Activated CD4-positive, alpha-beta memory T cell treated with anti-CD3 and anti-CD28 coated beads for 36 hours (primary cell): ENCODE measurements at places on chromosomes 6 and 20. TPM values are rescaled to one million over a fixed set of nuclear protein-coding genes. Genes with fewer than 3 reads are reported as not detected.

- DNase-seq: no peak
- H3K36me3 ChIP-seq: no peaks in the 10 kb centered on the region
- no peak overlapping the region for H3K27ac ChIP-seq
- no peaks in the 10 kb centered on the region for H3K4me1 ChIP-seq
- no peak overlapping the region for H3K4me3 ChIP-seq
These were observed 167.1 kb upstream of the SCGN start for GRCh38 chr6:25484900-25485299.

DNA sequence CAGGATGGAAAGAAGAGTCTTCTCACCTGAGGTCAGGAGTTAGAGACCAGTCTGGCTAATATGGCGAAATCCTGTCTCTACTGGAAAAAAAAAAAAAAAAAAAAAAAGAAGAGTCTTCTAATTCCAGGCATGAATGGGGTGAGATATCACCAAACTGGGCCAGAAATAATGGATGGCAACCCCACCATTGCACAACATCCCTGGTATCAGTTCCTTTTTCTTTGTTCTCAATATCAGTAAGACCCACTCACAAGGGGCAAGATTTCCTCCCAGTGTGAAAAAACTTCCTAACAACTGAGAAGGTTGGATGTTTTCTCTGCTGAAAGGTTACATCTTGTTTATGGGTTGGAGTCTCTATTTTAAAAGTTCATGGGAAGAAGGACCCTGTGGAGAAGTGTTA, 23.6 kb upstream of the NR2E1 start:
- H3K4me1 ChIP-seq: no peaks in the 10 kb centered on the region
- peaks cover 37% of the 10 kb centered on the region for H3K27me3 ChIP-seq
- DNase-seq: no peak
- H3K36me3 ChIP-seq: no peaks in the 10 kb centered on the region
- no peak overlapping the region for H3K4me3 ChIP-seq

- no peak for DNase-seq
- peaks cover 48% of the 10 kb centered on the region for H3K27me3 ChIP-seq
- no peak overlapping the region for H3K4me3 ChIP-seq
- no peaks in the 10 kb centered on the region for H3K4me1 ChIP-seq
- no peak overlapping the region for H3K27ac ChIP-seq
- H3K36me3 ChIP-seq: no peaks in the 10 kb centered on the region
These were observed 10.6 kb upstream of the TUBB2B start for GRCh38 chr6:3237761-3238662.

GRCh38 chr20:56247954-56248782, at the start of gene MC3R:
Gene MC3R, plus strand, starts transcription at chr20:56248732. Its CDS starts 112 bp downstream, at chr20:56248844.
- H3K27ac ChIP-seq: no peak within 1 kb of the TSS
- no peak within 1 kb of the TSS for H3K4me3 ChIP-seq
- peaks cover 34% of the 10 kb centered on the region for H3K27me3 ChIP-seq

DNA sequence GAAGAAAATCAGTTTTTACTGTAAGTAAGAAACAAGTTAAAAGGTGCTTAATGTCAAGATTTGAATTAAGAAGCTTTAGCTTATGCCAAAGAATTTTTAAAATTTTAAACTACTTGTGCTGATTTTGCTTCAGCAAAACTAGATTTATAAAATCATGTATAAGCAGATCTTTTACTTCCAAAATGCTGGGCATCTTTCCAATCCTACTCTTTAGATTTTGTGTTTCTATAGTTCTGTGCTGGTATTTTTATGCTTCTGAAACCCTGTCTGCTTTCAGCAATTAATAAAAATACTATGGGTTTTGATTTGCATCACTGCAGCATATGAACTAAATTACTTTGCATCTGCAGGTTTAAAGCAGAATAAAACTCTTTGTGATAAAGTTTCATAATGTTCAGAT, 238.6 kb upstream of the RNF217 start:
- no peak overlapping the region for H3K27ac ChIP-seq
- DNase-seq: no peak
- H3K4me3 ChIP-seq: no peak overlapping the region
- no peaks in the 10 kb centered on the region for H3K27me3 ChIP-seq
- no peaks in the 10 kb centered on the region for H3K4me1 ChIP-seq
- H3K36me3 ChIP-seq: no peaks in the 10 kb centered on the region

GRCh38 chr6:153001767-153002612, 519 bp downstream of the MTRF1L start:
- peaks cover 36% of the 10 kb centered on the region for H3K4me1 ChIP-seq
- no peaks in the 10 kb centered on the region for H3K27me3 ChIP-seq
- H3K36me3 ChIP-seq: peaks cover 24% of the 10 kb centered on the region
- H3K4me3 ChIP-seq: peak overlapping the region; percentile 98
- peak overlapping the region; percentile 90 for H3K27ac ChIP-seq

DNA sequence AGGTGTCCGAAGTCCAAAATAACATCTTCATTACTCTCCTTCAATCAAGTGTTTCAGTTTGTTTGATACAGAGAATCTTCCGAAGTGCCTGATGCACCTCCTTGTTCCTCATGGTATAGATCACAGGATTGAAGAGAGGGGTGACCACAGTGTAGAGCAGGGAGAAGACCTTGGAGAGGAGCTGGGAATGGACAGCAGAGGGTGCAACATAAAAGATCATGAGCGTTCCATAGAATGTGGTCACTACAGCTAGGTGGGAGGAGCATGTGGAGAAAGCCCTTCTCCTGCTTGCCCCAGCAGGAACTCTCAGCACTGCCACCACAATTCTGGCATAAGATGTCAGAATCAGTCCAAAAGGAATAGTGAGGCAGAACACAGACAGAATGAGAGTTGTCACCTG, 11.9 kb downstream of the OR12D1 start:
- H3K4me1 ChIP-seq: no peaks in the 10 kb centered on the region
- H3K4me3 ChIP-seq: no peak overlapping the region
- H3K27me3 ChIP-seq: peaks cover 33% of the 10 kb centered on the region
- DNase-seq: no peak
- no peaks in the 10 kb centered on the region for H3K36me3 ChIP-seq

DNA sequence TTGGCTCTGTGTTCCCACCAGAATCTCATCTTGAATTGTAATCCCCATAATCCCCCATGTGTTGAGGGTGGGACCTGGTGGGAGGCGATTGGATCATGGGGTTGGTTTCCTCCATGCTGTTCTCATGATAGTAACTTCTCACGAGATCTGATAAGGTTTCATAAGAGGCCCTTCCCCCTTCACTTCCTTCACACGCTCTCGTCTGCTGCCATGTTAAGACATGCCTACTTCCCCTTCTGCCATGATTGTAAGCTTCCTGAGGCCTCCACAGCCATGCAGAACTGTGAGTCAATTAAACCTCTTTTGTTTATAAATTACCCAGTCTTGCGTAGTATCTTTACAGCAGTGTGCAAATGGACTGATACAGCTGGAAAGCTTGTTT, 90.0 kb downstream of the ELOVL5 start:
- no peak for DNase-seq
- H3K27ac ChIP-seq: no peak overlapping the region
- no peak overlapping the region for H3K4me3 ChIP-seq

GRCh38 chr6:15368873-15369272, 123.0 kb downstream of the JARID2 start:
- no peaks in the 10 kb centered on the region for H3K27me3 ChIP-seq
- H3K4me1 ChIP-seq: peaks cover 62% of the 10 kb centered on the region
- H3K27ac ChIP-seq: no peak overlapping the region
- H3K36me3 ChIP-seq: peaks cover 21% of the 10 kb centered on the region
- no peak for DNase-seq

GRCh38 chr6:104423691-104424090, 436.0 kb downstream of the HACE1 start:
- no peak overlapping the region for H3K27ac ChIP-seq
- no peaks in the 10 kb centered on the region for H3K36me3 ChIP-seq
- no peak for DNase-seq
- no peaks in the 10 kb centered on the region for H3K4me1 ChIP-seq
- peaks cover 2% of the 10 kb centered on the region for H3K27me3 ChIP-seq
- no peak overlapping the region for H3K4me3 ChIP-seq

DNA sequence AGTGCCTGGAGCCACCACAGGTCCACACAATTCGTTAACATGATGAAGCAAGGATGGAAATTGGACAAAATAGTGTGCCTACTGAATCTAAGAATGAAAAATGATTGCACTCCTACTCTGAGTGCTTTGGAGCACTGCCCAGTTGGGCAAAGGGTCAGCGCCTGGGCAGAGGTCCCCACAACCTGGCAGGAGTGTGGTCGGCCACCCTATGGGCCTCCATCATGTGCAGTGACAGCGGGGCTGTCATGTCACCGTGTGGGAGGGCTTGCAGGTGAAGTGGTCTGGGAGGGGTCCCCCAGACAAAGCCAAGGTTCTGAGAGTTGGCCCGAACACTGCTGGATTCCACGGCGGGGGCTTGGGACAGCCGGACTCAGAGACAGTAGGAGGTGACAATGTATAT, 36.2 kb upstream of the CD93 start:
- no peaks in the 10 kb centered on the region for H3K36me3 ChIP-seq
- no peak overlapping the region for H3K4me3 ChIP-seq
- no peaks in the 10 kb centered on the region for H3K4me1 ChIP-seq
- H3K27me3 ChIP-seq: peaks cover 2% of the 10 kb centered on the region

GRCh38 chr6:4078691-4079471, at the start of gene FAM217A:
Gene FAM217A, minus strand, starts transcription at chr6:4079137. Its CDS starts 1,723 bp downstream, at chr6:4077414.
- H3K27ac ChIP-seq: no peak within 1 kb of the TSS
- no peaks in the 10 kb centered on the region for H3K4me1 ChIP-seq
- DNase-seq: no peak
- no peaks in the 10 kb centered on the region for H3K36me3 ChIP-seq

- H3K4me1 ChIP-seq: peaks cover 67% of the 10 kb centered on the region
- H3K4me3 ChIP-seq: no peak overlapping the region
- H3K27me3 ChIP-seq: no peaks in the 10 kb centered on the region
- DNase-seq: no peak
These were observed 106.3 kb downstream of the SCML4 start for GRCh38 chr6:107717781-107718180.

DLK2 gene
- total RNA-seq: 1.6 TPM

NKX2-2 gene
- total RNA-seq: not detected

CRISP2 gene
- not detected for total RNA-seq

OOEP gene
- total RNA-seq: not detected
